ENCODE measurements at places on chromosomes 6 and 20.

GRCh38 chr20:22513574-22513973, 70.8 kb downstream of the FOXA2 start:
- DNase-seq, result no peak

DNA sequence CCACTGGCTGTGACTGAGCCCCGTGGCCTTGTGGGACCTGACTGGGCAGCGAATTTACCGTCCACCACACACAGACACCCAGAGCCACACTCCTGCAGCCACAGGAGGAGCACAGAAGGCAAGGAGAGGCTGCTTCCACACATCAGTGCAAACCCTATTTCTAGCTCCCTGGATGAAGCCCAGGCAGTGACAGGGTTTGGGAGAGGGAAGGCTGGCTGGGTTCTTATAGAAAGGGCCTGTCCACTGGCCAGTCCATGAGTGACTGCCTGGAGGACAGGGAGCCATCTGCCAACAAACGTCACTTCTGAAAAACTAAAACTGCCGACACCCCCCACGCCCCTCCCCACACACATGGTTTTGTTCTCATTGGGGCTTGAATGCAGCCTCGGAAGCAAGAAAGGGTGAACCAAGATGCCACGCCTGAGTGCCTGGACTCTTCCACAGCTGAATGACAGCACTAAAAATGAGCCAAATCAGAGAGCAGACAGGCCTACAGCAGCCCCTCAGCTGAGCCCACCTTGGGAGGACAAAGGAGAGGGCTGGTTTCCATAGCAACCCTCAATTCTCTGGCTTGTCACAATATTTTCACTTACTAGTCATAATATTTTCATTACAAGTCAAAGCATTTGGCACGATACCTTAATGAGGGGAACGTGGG, 38.4 kb downstream of the RRBP1 start:
- no peak for DNase-seq

GRCh38 chr20:5480824-5481600, 164.3 kb upstream of the PROKR2 start:
- DNase-seq, result no peak

DNA sequence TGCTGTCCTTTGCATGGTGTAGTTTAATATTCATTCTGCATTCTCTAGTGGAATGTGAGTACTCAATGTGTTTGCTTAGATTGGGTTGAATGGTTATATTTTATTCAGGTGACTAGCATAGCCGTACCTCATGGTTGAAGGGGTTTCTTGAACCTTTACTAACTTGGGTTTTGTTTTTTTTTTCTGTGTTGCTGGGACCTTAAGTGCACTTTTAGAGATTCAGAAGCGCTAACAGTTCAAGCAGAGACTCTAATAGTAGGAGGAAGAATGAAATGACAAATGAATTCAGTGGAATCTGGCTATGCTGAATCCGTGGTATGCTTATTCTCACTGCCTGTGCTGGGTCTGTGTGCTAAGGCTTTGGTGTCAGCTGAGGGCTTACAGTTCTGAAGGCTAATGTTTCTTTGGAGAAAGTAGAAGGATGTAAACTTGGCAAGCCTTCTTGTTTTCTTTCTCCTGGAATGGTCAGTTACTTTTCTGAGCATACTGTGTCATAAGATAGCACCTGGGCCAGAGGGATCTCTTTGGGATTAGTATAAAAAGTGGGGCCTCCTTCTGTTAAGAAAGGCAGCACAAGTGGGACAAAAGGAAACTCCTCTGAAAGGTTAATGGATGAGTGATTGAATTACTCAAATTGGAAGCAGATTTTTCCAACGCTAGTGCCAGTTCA, 28.7 kb downstream of the RNF144B start:
- no peak for DNase-seq

DNA sequence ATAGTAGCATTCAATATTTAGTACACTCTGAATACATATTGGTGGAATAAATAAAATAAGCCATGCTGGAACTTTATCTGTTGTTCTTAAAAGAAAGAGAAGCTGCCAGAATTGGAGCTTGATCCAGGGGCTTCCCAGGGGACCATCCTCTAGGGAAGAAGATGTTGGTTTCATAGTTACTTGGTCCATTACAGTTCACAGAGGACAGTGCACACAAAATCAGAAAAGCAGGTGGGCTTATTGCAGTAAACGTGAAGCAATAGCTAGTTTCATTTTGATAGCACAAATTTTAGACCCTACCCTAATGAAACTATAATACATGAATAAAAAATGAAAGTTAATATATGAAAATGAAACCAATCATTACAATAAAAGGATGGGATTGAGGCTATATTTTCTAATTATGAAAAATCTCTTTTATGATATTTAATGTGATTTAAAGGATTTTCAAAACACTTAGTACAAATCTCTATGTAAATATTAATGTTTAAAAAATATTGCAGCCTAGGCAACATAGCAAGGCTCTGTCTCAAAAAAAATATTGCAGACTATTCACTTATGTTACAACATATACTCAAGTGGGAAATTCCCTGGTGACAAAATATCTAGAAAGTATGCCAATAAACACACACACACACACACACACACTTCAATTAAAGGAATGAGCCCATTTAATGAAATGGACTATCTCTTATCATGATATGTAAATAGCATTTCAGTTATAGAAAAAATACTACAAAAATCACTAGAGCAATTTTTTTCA, 227.0 kb upstream of the MARCKS start:
- DNase-seq, result peak; percentile 88

All from fibroblast of pulmonary artery (primary cell).